ENCODE measurements at places on chromosomes 4 and X.

DNA sequence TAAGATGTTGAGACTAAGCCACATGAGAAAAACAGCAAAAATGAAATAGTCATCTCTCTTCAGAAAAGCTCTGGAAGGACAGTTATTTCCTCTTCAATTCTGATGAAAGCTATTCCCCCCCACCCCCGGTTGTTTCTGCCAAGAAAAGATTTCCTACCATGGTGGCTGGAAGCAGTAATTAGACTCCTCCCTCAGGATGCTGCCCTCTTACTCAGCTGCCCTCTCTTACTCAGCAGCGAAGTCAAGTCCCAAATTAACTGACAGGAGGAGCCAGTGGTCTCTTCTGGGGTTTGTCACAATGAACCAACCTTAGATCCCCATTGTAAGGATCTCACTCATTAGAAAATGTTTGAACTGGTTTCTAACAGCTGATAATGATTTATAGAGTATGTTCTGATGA lies 38.0 kb downstream of the GPM6B start:
- DNase-seq, result peak; percentile 42

- DNase-seq, result peak; percentile 89
These were observed 8.2 kb downstream of the BMP2K start for GRCh38 chr4:78784236-78784865.

DNA sequence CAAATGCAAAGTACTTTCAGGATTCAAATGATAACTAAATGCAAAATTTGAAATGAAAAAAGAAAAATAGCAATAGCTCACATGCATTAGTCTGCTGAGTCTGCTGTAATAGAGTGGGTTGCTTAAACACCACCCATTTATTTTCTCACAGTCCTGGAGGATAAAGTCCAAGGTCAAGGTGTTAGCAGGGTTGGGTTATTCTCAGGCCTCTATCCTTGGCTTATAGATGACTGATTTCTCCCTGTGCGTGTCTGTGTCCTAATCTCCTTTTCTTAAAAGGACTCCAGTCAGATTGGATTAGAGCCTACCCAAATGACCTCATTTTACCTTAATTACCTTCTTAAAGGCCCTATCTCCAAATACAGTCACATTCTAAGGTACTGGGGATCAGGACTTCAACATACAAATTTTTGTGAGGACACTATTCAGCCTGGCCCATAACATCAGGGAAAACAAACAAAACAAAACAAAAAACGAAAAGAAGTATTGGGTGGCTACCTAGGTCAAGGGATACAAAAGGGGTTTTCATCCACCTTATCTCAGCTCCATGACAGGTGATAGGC lies 6.3 kb upstream of the TBL1X start:
- DNase-seq, result no peak

GRCh38 chr4:1722551-1723118 lies 1.3 kb downstream of the TACC3 start:
- no peak for DNase-seq

DNA sequence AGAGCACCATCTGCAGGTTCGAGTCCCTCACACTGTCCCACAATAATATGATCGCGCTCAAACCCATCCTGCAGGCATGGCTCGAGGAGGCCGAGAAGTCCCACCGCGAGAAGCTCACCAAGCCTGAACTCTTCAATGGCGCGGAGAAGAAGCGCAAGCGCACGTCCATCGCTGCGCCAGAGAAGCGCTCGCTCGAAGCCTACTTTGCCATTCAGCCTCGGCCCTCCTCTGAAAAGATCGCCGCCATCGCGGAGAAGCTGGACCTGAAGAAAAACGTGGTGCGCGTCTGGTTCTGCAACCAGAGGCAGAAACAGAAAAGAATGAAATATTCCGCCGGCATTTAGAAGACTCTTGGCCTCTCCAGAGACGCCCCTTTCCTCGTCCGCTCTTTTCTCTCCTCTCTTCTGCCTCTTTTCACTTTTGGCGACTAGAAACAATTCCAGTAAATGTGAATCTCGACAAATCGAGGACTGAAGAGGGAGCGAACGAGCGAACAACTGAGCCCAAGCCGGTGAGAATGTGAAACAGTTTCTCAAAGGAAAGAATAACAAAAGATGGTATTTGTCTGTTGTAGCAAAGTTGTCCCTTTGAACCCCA lies 1.9 kb downstream of the POU4F2 start:
- DNase-seq, result no peak

DNA sequence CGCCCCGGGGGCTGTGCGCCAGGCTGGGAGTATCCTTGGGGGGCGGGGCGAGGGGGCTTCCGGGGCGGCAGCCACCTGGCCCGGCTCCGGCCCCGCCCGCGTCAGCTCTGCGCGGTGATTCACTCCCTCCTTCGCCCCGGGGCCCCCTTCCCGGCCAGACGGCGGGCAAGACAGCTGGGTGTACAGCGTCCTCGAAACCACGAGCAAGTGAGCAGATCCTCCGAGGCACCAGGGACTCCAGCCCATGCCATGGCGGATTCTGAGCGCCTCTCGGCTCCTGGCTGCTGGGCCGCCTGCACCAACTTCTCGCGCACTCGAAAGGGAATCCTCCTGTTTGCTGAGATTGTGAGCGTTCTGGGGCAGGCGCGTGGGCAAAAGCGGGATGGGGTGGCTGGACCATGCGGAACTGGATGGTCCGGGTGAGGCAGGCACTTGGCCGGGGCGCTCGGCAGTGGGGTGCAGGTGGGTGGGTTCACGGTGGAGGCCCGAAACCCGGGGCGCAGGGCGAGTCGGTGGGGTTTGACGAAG lies at the start of gene PLP2:
TSS of gene PLP2 (plus strand) at position 147 of the 528 bp plus-strand sequence. CDS start at position 250, 103 bp downstream.
- peak; percentile 43 for DNase-seq

- DNase-seq, result no peak
These were observed 22.7 kb downstream of the ADD1 start for GRCh38 chr4:2866160-2866861.

DNA sequence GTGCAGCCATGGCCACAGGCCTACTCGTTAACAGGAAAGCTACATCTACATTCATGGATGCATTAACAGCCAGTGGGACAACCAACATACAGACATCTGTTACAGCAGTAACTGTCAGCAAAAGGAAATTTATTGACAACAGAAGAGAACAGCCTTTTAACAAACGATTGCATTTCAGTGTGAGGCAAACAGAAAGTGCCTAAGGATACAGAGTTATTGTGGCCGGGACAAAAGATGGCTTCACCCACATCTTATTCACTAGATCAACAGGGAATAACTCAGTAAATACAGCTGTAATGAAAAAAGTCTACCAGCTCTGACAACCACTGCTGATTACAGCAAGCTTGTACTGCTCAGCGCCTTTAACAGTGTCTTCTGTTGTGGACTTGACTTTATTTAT lies 61.5 kb upstream of the TBL1X start:
- no peak for DNase-seq

- DNase-seq, result peak; percentile 24
These were observed 10.1 kb upstream of the SAP30 start for GRCh38 chr4:173360587-173361221.

DNA sequence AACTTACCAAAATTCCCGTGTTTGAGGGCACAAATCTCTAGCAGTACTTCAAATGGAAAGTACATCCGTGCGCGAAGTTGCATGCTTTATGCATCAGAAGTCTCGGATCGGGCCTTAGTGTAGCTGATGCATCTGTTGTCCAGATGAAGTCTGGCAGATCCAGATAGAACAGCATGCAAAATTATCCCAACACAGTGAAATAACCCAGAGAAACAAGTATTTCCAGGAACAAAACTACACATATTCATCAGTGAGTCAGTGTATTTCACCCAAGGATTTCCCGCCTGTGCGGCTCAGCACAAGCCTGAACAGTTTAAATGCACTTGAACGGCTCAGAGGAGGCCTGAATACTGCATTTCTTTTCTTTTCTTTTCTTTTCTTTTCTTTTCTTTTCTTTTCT lies 27.4 kb upstream of the CLDN24 start:
- DNase-seq, result peak; percentile 98

- no peak for DNase-seq
These were observed 291.8 kb upstream of the PRKX start for GRCh38 chrX:4005281-4005680.

- peak; percentile 37 for DNase-seq
These were observed 158.3 kb downstream of the CPE start for GRCh38 chr4:165537028-165537648.

DNA sequence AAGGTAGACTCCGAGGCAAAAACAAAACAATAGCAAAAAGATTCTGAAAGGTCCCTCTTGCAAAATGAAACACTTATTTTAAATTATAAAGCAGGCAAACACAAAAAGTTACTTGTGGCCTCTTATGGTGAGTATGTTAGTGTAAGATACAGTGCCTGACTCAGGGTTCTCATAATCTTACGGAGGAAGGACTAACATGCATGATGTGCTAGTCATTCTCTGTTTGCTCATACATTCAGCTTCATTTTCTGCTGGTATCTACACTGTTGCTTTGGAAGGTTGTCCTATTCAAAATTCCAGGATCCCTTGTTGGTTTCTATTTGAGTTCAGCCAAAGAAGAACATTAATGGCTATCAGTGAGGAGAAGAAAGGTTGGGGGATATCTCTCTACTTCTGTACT lies 249.1 kb upstream of the FAM47A start:
- DNase-seq, result no peak

DNA sequence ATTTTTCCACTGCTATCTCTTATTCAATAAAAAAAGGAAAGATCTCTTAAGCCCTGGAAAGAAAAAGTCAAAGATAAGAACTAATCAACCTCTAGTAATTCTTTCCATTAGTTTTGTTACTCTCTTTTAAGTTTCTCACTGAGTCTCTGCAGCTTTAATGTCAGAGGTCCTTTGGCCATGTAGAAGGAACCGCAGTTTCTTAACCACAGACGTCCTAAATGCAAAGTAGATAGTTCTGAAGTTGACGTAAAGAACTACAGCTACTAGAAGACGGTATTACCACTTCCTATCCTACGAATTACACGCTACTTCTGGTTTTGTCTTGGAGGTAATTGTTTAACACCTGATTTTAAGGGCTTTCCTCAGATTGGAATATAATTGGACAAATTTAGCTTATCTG lies 325.9 kb downstream of the ANKRD50 start:
- no peak for DNase-seq

All from AG10803 (cell line).